ENCODE measurements at places on chromosomes 12 and 14.

DNA sequence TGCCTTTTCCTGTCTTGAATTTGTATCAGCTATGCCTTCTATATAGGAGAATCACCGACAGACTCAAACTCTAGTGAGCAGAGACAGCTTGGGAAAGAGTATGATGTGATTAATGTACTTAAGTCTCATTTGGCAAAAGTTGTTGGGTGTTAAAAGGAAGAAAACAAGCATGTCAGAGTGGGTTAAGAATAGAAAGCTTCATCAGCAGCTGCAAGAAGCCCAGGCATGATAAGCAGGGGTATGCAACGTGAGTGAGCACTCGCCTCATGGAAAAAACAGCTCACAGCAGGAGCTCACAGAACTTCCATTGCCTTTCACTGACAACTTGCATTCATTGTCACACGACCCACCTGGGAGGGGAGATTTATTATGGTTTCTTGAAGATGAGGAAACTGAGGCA, 35.9 kb upstream of the WNK1 start:
- no peak for DNase-seq

DNA sequence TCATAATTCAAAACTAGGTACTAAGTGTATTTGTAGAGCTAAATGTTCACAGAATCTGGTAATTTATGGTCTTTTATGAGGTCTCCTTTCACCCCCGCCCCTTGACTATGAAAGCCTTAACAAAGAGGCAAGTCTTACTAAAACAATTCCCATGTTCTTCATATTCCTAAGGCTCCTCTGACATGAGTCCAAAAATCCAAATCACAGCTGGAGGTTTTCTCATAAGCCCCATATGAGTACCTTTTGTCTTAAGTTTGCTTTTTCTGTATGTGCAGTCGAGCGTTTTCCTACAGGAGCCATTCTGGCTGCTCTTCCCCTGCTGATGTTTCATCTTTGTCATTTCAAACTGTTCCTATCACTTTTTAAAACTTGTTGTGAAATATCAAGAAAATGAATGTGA, 55.2 kb downstream of the SIX1 start:
- no peak for DNase-seq

DNA sequence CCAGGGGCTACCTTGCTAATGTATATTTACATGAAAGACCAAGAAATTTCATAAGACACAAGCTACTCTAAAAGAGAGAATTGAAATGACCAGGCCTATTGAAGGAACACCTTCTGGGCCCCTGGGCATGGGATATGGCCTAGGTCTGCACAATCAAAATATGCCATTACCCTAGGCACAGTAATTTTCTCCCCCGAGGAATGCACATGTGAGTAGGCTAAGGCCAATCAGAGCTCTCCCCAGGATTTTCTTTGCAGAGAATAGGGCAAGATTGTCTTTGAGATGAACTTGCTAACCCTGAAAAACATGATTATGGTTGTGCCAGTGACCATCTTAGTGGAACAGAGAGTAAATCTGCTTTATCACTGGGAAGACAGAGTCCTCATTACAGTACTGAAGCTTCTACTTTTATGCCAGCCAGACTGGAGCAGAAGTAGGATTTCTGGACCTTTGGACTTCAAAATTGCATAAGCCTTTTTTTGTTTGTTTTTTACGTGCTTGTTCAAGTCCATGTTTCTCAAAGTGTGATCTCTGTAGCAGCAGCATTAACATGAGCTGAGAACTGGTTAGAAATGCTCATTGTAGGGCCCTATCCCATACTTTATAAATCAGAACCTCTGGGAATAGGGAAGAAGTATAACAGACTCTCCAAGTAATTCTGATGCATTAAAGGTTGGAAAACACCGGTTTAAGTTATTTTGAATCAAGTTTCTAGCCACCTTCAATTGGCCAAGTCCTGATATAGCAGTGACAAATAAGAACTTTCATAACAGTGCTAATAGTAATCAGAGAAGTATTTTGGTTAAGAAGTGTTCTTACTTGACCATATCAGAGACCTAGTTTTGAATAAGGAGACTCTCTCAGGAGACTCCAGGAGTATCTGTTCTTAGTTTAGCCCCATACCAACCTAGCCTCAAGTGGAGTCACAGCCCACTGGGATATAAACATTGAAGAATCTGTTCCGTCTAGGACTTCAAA, 112.9 kb downstream of the LMO3 start:
- DNase-seq: no peak

DNA sequence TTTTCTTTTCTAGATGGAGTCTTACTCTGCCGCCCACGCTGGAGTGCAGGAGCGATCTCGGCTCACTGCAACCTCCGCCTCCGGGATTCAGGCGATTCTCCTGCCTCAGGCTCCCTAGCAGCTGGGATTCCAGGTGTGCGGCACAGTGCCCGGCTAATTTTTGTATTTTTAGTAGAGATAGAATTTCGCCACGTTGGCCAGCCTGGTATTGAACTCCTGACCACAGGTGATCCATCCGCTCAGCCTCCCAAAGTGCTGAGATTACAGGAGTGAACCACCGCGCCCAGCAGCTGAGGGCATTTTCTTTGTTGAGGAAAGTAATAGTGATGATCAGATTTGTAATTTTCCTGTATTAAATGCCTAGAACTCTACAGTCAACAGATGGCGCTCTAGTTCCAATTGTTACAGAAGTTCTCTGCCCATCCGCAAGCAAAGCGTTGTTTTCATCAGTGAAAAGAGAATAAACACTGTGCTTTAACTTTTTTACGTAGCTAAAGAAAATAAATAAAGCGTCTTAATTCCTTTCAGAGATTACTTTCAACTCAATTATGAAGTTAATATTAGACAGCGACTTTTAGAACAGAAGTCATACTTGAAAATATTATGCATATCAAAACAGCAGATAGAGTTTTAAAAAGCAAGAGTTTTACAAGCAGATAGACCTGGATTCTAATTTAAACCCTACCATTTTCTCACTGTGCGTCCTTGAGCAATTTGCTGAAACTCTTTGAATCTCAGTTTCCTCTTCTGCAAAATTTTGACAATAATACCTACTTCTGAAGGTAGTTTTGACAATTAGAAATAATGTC, 335.1 kb downstream of the DUSP6 start:
- DNase-seq: peak; percentile 27

GRCh38 chr12:44748950-44749468, 127.1 kb downstream of the NELL2 start:
- DNase-seq: no peak

GRCh38 chr12:28340261-28341045, 150.2 kb downstream of the CCDC91 start:
- no peak for DNase-seq

DNA sequence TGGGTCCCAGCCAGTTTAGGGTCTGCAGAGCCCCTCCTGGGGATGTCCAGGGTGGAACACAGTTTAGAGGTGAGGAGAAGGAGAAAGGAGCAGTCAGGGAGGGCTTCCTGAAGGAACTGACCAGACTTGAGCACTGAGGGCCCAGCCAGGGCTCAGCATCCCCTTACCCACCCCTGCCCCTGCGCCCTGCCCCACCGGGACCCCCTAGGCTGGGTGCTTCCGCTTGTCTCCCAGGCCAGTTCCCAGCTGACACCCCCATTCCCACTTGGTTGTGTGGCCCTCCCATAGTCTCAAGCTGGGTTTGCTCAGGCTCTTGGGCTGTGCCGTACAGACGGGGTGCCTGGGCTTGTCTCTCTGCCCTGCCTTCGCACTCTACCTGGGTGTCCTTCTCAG, 26.3 kb upstream of the KIF26A start:
- no peak for DNase-seq

DNA sequence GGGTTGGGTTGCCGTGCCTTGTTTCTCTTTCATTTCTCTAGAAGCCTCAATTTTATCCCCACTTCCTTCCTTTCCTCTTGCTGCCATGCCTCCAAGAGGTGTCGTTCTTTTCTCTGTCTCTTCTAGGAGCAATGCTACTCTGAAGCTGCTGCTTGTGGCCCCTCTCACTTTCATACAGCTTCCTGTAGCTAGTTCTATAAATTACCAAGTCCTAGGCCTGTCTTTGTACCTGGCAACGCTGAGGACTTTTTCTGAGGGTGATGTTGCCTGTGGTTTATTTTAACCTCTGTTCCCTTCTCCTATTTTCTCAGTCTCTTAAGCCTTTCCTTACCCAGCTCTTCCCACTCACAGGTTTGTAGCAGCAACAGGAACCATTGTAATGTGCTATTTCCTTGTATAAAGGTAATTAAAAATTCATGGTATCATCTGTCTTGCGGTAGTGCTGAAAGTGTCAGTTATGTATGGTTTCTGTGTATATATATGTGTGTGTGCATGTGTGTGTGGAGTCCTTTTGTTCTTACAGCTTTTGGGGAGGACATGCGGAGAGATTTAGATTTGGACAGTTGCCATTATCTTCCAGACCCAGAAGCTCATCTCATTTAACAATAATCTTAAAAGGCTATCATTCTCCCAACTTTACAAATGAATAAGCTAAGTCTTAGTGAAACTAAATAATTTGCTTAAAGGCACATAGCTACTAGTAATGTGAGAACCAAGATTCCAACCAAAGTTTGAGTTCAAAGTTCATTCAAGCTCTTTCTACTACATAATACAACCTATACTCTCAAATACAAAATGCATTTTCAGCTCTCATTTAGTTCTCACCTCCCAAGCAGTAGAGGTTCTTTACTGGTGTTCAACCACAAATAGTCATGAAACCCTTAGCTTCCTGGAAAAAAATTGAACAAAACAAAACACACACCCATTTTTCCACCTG, 43.8 kb downstream of the DDHD1 start:
- peak; percentile 32 for DNase-seq

DNA sequence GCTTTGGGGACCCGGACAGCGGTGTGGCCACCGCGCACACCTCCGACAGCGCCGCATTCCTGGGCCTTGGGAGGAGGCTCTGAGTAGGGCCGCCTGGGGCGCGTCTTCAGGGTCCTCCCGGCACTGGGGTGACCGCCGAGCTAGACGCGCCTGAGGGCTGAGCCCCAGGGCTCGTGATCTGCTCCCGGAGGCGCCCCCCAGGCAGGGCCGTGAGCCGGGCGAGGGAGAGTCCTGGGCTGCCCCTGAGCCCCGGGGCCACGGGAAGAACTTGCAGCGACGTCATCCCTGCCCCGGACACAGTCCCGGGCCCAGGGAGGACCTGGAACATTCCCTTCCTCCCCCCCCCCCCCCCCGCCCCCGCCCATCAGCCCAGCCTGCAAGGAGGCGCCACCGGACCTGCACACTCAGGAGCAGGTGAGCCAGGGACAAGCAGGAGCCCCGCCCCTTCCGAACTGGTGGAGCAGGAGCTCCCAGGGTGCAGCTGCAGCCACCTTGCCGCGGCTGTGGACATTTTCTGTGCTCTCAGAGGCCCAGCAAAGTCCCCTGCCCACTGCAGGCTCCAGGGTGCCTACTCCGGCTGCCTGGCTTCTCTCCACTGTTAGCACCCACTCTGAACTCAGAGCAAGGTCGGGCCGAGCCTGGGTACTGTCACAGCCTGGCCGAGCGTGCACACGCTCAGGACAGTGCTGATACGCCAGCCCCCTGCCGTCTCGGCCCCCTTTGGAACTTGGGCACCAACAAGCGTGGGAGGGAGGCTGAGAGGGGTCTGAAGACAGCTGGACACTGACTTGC, 50.7 kb downstream of the A2M start:
- DNase-seq: no peak

DNA sequence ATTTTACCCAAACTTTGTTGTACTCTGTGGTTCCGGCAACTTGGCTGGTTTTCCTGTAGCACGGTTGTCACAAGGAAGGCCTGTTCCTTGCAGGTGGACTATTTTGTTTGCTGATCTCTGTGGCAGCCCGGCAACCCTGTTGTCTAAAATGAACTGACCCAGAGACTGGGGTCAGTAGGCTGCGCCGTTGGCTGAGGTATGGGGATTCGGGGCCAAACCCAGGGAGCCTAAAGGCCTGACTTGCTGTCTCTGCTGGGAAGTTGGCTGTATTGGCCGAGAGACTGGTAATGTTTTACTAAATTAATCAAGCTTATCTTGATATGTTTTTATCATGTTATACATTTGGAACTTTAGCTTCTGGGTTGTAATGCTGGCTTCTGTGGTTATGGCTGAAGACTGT, 13.8 kb downstream of the SMIM41 start:
- no peak for DNase-seq

GRCh38 chr14:68843471-68844209, 50.8 kb upstream of the ZFP36L1 start:
- peak; percentile 58 for DNase-seq

GRCh38 chr14:27390155-27390554, 792.3 kb upstream of the NOVA1 start:
- no peak for DNase-seq

DNA sequence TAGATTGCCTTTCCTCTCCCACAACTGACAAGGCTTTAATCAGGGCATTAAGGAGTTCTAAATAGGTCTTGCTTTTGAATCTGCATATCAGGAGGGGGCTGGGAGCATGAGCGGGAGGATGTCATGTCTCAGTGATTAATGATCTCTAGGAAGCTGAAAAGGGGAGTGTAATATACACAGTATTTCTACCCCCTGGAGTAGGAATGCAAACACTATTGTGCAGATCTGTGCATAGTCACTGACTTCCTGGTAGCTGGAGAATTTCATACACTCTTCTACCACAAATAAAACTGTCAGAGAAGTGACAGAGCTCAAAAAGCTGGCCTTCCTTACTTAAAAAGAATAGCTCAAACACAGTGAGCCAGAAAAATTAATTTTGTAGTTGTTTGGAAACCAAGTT, 65.8 kb downstream of the RIC8B start:
- no peak for DNase-seq

DNA sequence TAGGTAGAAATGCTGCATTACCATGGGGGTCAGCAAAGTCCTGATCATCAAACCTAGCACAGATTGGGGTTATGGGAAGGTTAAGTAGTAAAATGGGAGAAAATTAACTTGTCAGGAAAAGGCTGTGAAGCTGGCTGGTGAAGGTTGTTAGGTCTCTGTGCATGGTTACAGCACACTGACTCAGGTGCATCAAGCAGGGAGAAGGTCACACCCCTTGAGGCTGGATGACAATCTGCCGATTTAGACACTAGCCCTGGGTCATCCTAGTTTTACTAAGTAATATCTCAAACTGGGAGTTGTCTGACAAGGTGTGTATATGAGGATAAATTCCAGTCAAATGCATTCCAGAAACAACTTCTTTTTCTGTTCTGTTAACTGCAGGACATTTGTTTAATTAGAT, 271.1 kb upstream of the LRIG3 start:
- no peak for DNase-seq

DNA sequence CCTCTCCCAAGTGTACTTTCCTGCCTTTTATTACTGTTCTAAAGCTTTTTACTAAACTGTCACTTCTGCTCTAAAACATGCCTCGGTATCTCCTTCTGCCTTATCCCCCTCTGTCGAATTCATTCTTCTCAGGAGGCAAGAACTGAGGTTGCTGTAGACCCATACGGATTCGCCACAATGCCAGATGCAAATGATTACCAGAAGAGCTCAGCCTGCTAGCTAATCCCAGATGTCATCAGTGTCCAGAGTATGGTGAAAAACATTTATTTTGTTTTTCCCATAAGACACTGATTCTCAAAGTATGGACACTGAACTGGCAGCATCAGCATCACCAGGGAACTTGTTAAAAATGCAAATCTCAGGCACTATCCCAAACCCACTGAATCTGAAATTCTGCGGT, 359.3 kb downstream of the TMTC2 start:
- DNase-seq: no peak
